Fibroblast of skin of scalp (primary cell): ENCODE measurements at places on chromosomes 11 and 22.
A peak's percentile ranks its signal among the peaks of the same experiment; 100 is the strongest.

DNA sequence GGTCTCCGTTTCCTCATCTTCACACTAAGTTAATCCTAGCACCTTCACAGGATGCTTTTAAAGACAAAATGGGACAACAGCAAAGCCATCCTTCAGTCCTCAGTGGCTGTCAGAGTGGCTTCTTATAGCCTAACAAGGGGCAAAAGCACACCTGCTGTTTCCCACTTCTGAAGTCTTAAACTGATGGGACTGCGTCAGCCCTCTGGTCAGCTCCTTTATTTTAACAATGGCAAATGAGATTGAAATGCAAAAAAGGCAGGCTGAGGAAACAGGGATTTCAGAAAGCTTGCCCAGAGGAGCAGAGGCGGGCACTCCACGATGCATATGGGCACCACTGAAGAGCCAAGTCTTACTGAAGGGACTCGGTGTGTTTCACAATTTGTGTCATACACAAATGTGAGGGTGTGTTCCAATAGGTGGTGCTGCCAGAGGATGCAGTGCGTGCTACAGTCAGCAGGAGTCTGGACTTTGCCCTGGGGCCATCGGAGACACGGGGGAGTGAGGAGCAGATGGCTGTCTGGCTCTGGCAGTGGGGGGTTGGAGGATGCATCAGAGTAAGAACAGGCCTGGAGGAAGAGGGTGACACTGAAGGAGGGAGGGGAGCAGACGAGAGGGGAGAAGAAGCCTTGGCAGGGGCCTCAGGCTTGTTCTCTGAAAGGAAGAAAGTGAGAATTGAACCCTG, 47.3 kb downstream of the TENM4 start:
- DNase-seq, result no peak

DNA sequence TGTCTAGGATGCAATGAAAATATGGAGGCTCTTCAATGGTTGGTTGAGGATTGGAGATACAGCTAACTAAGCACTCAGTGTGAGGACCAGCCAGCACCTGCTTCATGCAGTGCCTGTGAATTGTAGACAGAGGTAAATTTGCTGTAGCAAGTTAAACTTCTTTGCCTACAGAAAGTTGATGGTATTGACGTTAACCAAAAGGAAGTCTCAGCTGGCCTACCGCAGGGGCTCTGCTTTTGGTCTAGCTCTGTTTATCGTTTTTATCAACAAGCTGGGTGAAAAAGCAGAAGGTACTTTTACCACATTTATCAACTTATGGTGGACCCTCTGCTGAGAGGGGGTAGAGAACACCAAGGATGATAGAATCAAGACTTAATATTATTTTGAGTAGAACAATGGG, 51.6 kb downstream of the GRAMD1B start:
- no peak for DNase-seq

DNA sequence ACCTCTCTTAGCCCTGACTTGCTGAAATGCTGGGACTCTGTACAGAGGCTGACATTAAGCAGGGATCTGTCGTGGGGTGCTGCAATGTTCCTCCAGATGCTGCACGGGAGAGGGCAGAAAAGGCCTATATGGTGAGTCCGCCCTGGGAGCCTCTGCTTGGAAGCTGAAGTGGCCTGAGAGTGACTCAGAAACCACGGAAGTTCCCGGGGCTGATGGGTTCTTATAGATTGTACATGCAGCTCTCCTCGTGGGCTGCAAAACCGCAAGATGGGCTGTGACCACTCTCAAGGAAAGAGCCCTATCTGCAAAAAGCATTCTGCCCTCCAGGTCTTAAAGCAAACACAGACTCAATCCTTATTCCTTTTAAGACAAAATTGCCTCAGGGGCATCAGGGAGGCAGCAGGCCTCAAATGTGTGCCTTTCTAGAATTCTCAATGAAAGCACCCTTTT, 5.8 kb upstream of the SLC43A3 start:
- DNase-seq, result peak; percentile 77

DNA sequence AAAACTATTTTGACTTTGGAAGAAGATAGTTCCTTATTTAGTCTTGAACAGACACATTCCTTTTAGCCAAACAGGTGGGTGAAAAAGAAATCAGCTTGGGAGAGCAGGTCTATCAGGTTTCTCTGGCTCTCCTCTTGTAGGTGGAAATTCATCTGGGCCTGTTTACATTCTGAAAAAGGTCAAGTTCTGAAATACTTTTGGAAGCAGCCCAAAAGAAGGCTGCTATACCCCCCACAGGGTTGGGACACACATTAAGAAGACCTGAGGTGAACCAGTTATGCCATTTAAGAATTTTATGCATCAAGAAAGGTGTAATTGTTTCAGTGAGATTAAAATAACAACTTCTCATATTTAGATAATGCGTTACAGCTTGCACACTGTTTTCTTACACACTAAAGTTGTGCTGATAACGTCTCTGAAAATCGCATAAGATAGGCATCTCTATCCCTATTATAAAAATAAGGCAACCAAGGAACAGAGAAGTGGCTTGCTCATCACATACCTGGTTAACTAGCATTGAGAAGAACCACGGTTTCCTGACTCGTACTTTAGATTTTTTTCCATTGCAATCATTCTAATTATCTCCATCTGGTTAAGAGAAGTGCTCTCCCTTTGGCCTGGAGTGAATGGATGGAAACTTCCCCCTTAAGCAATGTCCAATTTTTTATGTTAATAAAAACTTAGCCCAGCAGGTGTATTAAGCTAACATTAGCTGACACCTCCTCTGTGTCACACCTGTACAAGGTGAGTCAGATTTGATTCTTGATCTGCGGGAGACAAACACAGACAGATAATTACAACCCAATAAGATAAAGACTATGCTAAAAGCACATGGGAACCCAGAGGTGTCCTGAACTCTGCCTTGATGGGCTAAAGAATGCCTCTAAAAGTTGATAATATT, 60.5 kb upstream of the UCP3 start:
- DNase-seq, result peak; percentile 2

DNA sequence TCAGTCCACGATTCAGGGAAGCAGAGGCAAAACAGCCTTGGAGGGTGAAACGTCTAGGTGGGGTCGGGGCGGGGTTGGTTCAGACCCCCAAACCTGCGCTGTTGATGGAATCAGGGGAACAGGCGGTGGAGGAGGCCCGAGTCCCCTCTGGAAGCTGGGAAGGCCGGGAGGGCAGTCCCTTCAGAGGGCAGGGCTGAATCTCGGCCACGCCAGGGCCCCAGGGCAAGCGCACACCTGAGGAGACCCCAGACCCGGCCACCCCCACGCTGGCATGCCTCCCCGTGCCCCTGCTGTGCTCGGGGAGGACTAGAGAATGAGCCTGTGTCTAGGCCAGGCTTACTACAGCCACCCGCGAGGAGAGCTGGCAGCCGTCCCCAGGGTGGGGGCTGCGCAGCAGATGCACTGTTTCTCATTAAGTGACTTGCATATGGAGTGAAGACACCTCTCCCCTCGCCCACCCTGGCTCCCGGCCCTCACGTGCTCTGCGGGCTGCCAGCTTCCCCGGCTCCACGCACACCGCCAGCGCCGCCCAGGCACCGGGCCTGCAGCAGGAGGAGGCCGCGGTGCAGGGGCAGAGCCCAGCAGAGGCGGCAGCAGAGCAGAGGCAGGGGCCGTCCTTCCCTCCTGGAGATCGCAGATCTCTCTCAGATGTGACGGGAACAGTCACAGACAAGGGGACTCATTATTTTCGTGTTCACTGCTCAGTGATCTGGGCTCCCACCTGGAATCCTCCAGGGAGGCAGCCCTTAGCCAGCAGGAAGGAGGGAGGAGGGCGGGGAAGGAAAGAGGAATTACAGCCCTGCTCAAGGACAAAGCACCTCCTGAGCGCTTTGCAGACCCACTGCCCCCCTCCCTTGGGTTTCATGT, 47.1 kb upstream of the OPCML start:
- no peak for DNase-seq

DNA sequence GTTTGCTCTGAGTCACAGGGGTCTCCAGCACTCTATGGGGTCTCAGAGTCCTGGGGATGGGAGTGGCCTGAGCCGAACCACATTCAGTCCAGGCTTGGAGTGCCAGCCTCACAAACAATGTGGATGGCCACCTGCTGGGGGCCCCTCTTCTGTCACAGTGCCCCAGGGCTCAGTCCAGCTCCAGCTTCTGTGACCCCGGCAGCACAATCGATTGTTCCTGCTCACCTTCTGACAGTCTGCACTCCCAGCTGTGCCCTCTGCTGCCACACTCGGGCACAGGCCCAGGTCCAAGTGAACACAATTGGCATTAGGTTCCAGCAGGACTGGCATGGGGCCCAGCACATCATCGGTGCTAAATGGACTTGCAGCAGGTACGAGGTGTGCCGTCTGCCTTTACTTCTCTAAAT, 84.8 kb downstream of the TP53I11 start:
- DNase-seq, result no peak

- no peak for DNase-seq
Observed at GRCh38 chr11:60766547-60766946, 9.9 kb downstream of the MS4A15 start.
